ENCODE measurements at places on chromosomes 6 and 20.
A peak's percentile ranks its signal among the peaks of the same experiment; 100 is the strongest.

DNA sequence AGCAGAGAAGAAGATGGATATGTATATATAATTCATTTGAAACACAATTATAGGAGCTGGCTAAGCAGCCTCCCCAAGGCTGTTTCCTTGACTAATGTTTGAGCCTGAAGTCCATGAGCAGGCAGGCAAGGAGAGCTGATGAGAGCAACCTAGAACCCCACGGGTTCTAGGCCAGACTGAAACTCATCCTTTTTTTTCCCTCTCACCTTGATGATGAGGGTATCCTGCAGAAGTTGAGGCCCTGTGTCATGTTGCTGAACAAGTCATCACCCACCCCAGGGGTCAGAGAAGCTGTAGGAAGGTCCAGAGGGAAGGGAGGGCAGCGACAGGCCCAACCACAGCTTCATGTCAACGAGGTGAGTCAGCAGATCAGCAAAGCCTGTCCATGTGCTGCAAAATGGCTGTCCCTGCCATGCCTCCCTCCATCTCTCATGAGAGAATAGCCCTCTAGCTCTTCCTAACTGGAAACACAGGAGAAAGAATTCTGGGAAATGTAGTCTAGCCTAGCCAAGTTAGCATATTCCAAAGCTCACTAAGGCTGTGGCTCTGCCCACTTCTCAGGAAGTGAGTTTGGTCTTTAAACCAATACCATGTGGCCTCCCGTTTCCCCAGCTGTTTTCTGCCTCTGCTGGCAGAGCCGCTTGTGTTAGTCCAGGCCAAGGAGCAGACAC is 91.3 kb upstream of the DTNBP1 start:
- peak; percentile 83 for DNase-seq

DNA sequence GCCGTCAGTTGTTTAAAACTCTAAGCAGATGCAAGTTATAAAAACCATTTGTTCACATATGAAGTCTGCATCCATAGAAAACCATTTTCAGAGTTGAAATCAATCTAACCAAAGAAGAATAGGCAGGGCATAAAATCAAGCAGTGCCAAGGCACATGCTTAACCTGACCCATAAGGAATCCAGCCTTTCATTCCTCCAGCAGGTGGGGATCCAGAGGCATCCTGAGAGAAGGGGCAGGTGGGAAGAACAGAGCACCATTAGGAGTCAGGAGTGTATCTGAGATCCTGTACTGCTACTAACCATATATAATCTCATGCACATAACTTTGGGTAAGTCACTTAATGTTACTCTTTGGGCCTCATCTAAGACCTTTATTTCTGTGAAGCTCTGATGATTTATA is 29.4 kb upstream of the FOXO3 start:
- DNase-seq: no peak

GRCh38 chr6:162706232-162706631 is 21.3 kb downstream of the PRKN start:
- DNase-seq: no peak

GRCh38 chr6:47353871-47354270 is 44.2 kb upstream of the TNFRSF21 start:
- no peak for DNase-seq

GRCh38 chr6:21166754-21167153 is 426.8 kb upstream of the SOX4 start:
- DNase-seq: no peak

DNA sequence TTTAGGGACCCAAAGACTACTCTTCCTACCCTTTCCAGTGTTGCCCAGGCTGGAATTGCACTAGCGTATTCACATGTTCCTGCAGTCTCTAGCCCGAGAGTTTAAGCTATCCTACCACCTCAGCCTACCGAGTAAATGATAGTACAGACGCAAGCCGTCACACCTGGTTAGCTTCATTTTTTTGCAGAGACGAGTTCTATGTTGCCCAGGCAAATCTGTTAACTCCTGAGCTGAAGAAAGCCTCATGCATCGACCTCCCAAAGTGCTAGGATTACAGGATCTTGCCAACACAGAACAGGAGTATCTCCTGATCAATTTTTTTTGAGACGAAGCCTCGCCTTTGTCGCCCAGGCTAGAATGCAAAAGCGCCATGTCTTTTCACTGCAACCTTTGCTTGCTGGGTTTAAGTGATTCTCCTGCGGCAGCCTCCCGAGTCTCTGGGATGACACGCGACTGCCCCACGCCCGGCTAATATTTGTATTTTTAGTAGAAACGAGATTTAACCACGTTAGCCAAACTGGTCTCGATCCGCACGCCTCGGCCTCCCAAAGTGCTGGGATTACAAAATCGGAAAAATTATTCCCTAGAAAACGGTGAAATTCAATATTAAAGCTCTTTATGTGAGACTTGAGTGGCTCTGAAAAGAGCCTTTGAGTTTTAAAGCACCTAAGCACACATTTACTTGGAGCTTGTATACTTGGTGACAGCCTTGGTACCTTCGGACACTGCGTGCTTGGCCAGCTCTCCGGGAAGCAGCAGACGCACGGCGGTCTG is 128.5 kb downstream of the HFE start:
- DNase-seq: peak; percentile 41

- no peak for DNase-seq
Observed at GRCh38 chr6:165782134-165782533, 119.1 kb upstream of the PDE10A start.

DNA sequence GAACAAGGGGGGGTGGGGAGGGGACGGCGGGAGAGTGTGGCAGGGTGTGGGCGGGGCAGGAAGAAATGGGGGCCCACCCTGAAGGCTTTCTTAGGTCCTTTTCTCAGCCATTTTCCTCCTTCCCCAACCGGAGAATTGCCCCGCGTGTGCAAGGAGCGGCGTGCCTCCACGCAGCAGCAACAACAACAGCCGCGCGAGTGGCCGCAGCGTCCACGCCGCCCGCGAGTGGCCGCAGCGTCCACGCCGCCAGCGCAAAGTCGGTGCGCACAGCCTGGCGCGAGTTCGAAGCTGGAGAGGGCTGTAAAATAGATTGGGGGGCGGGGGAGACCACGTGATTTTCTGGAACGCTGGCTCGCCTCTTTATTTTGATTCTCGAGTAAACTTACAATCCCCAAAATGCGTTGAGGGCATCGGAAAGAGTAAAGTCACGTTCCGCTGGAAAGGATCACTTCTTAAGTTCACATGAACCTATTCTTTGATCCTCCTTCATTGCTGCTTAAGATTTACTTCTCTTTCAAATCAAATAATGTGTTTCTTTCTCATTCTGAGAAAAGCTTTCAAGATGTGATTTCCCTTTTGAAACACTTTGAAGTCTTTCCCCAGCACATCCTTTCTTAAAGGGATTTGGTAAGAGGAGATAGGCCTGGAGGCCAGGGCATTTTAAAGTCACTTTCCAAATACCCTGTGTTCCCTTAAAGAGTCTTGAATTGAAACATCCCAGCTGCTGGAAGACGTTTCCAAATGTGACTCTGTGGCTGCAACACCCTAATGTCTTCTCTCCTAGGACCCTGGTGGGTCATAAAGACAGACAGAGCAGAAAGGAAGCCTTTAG is 66.7 kb upstream of the ZNF217 start:
- peak; percentile 15 for DNase-seq

- DNase-seq: peak; percentile 55
Observed at GRCh38 chr6:83265384-83265783, 72.2 kb downstream of the RWDD2A start.

- no peak for DNase-seq
Observed at GRCh38 chr6:14732226-14732843, 513.5 kb upstream of the JARID2 start.

DNA sequence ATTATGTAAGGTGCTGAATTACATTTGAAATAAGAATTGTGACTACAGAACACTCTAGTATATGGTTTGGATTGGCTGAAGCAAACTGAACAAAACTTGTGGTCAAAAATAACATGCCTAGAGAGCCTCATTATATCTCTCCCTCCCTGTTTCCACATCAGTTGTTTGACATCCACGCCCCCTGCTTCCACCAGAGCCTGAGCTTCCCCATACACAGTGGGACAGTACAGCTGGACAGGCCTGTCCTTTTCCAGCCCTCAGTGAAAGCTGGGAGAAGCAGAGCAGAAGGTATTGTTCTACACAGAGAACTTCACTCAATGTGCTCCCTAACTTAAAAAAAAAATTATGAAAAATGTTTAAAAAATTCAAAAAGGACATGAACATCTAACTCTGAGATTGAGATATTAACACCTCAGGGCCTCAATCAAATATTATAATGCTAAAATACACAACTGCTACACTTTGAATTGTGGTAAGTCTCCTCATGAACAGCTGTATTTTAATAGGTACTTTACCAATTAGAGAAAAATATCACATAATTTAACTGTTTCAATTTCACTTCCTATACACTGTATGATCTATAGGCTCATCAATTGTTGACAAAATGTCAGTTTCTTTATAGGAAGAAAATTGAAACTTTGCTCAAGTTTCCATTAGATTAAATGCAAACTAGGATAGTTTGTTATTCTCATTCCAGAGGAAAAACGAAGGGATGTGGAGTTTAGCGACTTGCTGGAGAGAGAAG is 44.9 kb upstream of the SCML4 start:
- DNase-seq: no peak

- DNase-seq: peak; percentile 33
Observed at GRCh38 chr6:108492131-108492766, 68.5 kb upstream of the FOXO3 start.

- DNase-seq: no peak
Observed at GRCh38 chr6:162602759-162603158, 124.8 kb downstream of the PRKN start.

DNA sequence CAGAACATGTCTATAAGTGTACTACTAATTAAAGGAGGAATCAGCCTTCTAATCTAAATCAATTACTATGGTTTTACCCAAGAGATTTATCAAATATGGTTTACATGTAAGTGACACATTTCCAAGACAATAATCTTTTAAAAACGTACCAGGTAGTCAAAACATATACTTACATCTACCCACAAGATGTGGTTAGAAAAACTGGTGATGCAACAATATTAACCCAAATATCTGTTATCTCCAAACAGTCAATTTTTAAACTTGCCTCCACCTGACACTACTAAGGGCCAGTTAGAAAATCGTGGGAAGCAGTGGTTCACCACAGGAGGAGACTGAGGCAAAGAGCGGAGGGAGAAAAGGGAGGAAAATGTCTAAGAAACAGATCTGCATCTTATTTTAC is 28.0 kb downstream of the NOL7 start:
- DNase-seq: no peak

GRCh38 chr6:63391203-63391970 is 71.6 kb upstream of the LGSN start:
- DNase-seq: no peak

GRCh38 chr6:89999945-90000825 is 105.9 kb downstream of the GJA10 start:
- DNase-seq: no peak

- peak; percentile 89 for DNase-seq
Observed at GRCh38 chr6:72649032-72649984, 27.4 kb downstream of the KCNQ5 start.

GRCh38 chr20:60358101-60358500 is 399.9 kb downstream of the CDH26 start:
- DNase-seq: no peak

- DNase-seq: peak; percentile 94
Observed at GRCh38 chr20:49768204-49769047, 44.2 kb upstream of the SLC9A8 start.

DNA sequence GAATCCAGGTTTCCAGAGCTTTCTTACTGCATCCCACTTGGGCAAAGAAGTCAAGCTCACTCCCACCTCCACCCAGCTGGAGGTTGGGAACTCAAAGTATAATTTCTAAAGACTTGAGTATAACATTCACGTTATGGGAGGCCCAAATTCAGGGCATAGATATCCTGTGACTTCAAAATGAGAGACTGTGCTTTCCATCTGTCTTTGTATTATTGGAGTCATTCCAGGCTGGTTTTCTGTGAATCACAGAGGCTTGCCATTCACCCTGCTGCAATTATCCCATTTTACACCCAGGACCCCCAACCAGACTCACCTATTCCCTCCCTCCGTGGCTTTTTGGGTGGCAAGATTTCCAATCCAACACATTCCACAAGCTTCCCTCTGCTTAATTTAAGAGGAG is 19.3 kb upstream of the SRC start:
- peak; percentile 33 for DNase-seq

- DNase-seq: no peak
Observed at GRCh38 chr6:128479991-128480390, 40.4 kb downstream of the PTPRK start.

DNA sequence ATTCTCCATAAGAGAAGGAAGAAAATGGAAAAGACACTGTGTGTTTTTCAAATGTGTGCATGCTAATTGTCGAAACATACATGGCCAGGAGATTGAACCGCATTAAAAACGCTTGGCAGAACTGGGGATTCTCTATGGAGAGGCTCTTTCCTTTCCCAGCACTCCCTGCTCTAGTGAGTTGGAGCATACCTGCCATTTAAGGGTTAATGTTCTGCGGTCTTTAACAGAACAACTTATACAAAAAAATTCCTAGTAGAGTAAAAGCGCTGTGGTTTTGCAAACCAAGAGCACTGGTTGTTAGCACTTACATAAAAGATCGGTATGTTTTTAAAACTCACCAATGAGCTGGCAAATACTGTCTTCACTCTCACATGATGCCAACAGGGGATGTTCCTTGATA is 1.5 kb downstream of the TAGAP start:
- no peak for DNase-seq

- DNase-seq: peak; percentile 4
Observed at GRCh38 chr20:21100578-21101452, 5.3 kb downstream of the LINC00237 start.

GRCh38 chr6:24031496-24031895 is 94.5 kb upstream of the NRSN1 start:
- DNase-seq: no peak

DNA sequence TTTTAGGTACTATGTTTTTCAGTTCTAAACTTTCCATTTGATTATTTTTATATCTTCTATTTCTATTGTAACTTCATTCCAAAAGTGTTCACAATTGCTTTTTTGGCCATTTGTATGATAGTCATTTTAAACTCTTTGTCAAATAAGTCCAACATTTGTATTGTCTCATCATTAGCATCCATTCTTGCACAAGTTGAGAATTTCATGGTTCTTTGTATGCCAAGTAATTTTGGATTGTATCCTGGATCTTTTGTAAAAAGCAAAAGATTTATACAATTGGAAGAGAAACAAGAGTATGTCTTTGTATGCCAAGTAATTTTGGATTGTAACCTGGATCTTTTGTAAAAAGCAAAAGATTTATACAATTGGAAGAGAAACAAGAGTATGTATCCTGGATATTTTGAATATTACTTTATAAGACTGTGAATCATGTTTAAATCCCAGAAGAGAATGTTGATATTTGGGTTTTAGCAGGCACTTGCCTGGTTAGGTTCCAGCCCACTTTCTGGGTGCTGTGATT is 36.9 kb upstream of the NT5E start:
- DNase-seq: no peak

GRCh38 chr6:111779660-111780059 is 93.6 kb downstream of the FYN start:
- no peak for DNase-seq

Measured in fibroblast of skin of right quadriceps (primary cell).